ENCODE measurements at places on chromosomes 5 and 9. TPM values are rescaled to one million over a fixed set of nuclear protein-coding genes. Genes with fewer than 3 reads are reported as not detected.

DNA sequence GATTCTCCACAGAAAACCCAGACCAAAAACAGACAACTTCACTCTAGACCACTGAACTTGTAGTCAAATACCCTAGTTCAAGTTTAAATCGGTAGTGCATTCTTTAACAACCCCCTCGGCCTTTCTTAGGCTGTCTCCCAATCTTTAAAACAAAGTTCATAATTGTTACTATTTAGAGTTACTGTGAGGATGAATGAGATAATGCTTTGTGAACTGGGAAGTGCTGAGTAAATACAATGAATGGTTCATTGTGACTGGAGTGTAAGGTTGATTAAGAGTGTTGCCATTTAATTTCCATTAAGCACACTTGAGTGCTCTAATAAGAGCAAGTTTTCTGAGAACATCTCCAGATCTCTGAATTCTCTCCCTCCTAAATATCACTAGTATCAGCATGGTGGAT lies 228.8 kb upstream of the PIK3R1 start:
- DNase-seq: no peak

GRCh38 chr5:66209350-66209749 lies 65.2 kb downstream of the SREK1 start:
- DNase-seq: no peak

DNA sequence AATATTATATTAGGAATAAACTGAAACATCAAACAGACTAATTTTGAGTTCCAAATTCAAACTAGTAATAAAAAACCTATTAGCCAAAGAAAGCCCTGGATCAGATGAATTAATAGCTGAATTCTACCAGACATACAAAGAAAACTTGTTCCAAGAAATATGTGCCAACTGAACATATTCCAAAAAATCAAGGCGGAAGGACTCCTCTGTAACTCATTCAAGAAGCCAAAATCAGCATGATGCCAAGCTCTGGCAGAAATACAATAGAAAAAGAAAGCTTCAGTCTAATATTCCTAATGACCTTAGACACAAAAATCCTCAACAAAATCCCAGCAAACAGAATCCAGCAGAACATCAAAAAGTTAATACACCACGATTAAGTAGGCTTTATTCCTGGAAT lies 619.1 kb upstream of the COX7C start:
- DNase-seq: no peak

DNA sequence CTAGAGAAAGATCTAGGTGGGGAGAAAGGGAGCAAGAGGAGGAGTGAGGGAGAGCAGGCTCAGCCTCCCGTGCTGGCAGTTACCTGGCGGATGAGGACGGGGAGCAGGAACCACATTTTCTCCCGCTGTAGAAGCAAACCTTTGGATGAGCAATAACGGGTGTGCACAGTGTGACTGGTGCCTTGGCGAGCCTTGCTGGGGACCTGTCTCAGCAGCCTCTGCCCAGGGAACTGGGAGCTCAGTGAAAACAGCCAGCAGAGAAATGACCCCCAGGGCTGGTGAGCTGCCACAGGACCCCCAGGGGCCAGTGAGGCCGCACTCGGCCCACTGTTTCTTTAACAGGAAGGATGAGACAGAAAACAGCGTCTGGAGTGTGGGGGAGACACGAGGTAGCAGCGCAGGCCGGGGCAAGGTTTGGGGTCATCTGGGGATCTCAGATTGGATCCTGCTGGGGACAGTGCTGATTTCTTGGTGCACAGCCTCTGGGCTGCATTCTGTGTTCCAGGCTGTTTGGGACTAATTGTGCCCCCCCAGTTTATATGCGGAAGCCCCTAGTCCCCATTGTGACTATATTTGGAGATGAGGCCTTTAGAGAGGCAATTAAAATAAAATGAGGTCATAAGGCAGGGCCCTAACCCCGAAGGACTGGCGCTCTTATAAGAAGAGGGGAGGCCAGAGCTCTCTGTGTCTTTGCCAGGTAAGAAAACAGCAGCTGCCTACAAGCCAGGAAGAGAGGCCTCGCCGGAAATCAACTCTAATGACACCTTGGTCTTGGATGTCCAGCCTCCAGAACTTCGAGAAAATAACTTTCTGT lies 118.8 kb upstream of the PHYKPL start:
- no peak for DNase-seq

DNA sequence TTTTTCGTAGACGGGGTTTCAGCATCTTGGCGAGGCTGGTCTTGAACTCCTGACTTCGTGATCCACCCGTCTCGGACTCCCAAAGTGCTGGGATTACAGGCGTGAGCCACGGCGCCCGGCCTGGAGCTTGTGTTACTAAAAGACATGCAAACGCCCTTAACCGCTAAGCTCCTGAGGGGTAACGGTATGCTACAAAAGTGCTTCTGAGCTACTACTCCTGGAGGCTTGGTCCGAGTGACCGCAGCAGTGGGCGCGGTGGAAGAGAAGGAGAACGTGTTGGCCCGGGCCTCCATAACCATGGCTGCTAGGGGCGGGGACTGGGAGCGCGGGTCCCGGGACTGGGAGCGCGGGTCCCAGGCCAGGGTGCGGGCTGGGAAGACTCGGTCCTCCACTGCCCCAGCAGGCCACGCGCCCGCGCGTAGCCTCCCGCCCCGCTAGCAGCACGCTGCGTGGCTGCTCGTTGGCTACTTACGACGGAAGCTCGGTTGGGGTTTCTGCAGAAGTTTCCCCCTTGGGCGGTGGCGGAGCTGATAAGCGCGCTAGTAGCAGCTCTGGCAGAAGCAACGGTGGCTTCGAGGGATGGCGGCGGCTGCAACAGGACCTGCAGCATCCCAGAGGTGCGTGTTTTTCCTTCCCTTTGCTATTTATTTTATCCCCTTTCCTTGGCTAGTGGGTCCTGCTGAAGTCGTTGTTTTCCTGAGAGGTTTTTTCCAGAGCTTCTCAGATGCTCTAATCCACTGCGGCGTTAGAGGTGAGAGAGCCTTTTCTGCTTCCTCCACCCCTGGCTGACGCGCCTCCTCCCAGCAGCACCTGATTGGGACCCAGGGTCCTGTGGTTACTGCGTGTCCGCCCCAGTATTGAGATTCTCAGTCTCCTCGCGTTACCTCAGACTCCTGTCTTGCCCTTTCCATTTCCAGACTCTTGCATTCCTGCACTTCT lies 69.2 kb upstream of the CCDC180 start:
- DNase-seq: peak; percentile 86

DNA sequence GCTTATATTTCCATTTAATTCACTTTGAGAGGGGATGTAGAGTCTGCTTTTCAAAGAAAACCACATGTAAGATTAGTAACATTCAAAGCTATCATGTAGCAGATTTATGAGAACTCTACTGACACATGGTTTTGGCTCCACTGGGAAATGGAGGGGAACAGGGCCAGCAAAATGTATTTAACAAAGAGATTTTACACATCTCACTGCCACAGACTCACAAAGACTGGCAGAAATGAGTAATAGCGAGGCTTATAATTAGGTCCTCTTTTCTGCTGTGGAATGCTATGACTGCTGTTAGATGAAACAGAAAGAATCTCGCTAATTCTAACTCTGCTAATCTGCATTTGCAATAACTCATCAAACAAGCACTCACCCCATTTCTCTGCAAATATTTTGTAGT lies 4.5 kb downstream of the DAP start:
- no peak for DNase-seq

DNA sequence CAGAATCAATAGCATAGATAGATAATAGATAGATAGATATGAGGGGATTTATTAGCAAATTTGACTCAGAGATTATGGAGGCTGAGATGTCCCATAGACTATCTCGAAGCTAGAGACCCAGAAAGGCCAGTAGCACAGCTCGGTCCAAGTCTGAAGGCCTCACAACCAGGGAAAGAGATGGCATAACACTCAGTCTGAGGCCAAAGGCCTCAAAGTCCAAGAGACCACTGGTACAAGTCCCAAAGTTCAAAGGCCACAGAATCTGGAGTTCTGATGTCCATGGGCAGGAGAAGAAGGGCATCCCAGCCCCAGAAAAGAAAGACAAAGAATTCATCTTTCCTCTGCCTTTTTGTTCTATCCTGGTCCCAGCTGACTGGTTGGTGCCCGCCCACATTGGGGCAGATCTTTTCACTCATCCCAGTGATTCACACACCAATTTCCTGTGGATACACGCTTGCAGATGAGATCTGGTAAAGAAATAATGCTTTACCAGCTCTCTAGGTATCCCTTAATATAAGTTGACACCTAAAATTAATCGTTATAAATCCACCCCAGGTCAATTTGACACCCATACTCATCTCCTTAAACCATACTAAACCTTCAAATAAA lies 127.8 kb upstream of the FBN2 start:
- DNase-seq: no peak

DNA sequence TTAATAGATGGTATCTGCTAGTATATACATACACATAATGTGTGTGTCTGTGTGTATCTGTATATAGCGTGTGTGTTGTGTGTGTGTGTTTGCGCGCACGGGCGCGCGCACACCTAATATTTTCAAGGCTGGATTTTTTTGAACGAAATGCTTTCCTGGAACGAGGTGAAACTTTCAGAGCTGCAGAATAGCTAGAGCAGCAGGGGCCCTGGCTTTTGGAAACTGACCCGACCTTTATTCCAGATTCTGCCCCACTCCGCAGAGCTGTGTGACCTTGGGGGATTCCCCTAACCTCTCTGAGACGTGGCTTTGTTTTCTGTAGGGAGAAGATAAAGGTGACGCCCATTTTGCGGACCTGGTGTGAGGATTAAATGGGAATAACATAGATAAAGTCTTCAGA lies 757 bp downstream of the FXN start:
- DNase-seq: no peak

GRCh38 chr5:10111571-10111970 lies 138.1 kb downstream of the ATPSCKMT start:
- DNase-seq: no peak

DNA sequence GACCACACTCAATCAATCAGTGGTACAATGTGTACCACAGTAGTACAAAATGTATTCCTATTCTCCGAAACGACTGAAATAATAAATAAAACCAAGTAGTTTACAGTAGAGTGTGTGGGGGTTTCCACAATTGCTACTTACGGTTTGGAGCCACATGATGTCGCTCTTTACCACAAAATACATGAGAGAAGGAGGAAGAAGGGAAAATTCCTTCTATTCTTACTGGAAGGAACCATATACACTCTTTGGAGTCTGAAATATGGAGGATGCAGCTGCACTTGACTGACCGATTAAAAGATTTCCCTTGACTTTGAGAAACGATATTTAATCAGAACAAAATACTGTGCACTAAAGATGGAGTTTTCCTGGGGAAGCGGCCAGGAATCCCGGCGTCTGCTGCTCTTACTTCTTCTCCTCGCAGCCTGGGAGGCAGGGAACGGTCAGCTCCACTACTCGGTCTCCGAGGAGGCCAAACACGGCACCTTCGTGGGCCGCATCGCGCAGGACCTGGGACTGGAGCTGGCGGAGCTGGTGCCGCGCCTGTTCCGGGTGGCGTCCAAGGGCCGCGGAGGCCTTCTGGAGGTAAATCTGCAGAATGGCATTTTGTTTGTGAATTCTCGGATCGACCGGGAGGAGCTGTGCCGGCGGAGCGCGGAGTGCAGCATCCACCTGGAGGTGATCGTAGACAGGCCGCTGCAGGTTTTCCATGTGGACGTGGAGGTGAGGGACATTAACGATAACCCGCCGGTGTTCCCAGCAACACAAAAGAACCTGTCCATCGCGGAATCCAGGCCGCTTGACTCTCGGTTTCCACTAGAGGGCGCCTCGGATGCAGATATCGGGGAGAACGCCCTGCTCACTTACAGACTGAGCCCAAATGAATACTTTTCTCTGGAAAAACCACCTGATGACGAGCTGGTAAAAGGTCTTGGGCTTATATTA lies at the start of gene PCDHA4:
TSS of gene PCDHA4 (plus strand) at position 235 of the 942 bp plus-strand sequence.
- DNase-seq: peak; percentile 79

- DNase-seq: no peak
Measured at GRCh38 chr5:22852807-22853660, at the start of gene CDH12. Gene CDH12, minus strand, starts transcription at chr5:22853344.

DNA sequence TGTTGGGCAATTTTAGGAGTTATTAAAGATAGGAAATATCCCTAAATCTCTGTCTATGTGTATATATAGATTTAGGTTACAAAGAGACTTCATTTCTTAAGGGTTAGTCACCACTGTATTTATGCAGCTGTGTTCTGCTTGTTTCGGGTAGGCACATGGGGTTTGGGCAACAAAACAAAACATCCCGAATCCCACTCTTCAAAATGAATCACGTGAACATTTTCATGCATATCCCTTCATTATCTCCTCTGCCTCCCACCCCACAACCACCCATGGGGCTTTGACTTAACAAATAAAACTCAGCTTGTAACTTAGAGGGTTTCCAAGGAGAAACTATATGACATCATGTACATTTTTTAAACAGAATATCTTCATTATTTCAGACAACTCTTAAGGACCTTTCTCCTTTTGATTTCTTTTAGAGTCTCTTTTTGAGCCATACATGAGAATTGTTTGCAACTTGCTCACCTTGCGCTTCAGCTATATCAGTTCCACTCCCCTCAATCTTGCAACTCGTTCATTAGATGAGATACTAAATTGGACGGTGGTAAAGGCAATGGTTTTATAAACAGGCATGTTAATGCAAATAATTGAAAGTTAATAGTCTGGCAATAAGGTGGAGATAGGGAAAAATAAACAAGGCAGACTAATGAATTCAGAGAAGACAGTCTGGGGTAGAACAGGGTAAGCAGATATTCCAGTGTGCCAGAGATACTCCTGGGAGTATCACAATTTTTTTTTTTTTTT lies 136.7 kb downstream of the CD180 start:
- no peak for DNase-seq

DNA sequence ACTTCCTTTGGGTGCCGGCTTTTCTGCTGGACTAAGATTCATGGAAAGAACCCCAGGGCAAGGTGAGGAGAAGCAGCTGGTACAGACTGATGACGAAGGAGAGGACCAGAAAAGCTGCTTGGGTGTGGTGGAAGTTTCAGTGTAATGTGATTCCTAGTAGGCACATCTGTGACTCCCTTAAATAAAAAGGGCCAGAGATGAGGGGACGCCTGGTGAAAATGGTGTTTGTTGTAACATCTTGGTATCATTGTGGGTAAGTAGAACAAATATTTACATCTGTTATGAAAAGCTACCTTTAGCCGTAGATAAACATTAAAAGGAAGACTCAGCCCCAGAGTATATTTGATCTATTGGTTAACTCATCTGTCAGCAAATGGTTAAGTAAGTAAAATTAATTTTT lies 33.8 kb downstream of the OTULINL start:
- no peak for DNase-seq

- DNase-seq: no peak
Measured at GRCh38 chr9:132509928-132510874, 72.2 kb upstream of the BARHL1 start.

GRCh38 chr9:17216011-17216410 lies 81.2 kb downstream of the CNTLN start:
- no peak for DNase-seq

DNA sequence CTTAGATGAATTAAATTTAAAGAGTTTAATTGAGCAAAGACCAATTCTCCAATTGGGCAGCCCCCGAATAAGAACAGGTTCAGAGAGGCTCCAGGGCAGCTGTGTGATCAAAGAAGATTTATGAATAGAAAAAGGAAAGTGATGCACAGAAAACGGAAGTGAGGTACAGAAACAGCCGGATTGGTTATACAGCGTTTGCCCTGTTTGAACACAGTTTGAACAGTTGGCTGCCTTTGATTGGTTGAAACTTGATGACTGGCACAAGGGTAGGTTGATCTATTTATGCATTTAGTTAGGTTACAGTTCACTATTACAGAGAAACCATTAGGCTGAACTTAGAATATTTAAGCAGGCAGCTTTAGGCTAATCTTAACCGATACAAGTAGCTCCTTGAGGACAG lies 29.5 kb downstream of the NIM1K start:
- no peak for DNase-seq

AK3 gene
- 47.5 TPM for total RNA-seq

WNT8A gene
- total RNA-seq: not detected

NDUFS4 gene
- total RNA-seq: 70.2 TPM

TMEM174 gene
- total RNA-seq: not detected

TNFSF8 gene
- total RNA-seq: 0.43 TPM

CDC14B gene
- 24.8 TPM for total RNA-seq

KIF24 gene
- total RNA-seq: 9.6 TPM

S100Z gene
- total RNA-seq: 0.56 TPM

ZBTB43 gene
- 16.7 TPM for total RNA-seq

All from type B pancreatic cell (in vitro differentiated cells).